ENCODE measurements at places on chromosomes 3 and 15.

DNA sequence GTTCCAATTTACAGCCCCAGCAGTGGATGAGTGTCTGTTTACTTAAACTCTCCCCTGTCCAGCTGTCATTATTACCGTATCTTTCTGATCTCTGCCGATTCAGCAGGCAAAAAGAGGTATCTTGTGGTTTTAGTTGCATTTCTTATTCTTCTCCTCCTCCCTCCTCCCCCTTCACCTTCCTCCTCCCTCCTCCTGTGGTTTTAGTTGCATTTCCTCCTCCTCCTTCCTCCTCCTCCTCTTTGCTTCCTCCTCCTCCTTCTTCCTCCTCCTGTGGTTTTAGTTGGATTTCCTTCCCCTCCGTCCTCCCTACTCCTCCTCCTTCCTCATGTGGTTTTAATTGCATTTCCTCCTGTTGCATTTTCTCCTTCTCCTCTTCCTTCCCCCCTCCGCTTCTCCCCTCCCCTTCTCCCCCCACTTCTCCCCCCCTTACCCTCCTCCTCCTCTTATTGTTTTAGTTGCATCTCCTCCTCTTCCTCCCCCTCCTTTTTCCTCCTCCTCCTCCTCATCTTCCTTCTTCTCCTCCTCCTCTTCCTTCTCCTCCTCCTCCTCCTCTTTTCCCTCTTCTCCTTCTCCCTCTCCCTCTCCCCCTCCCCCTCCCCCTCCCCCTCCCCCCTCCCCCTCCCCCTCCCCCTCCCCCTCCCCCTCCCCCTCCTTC lies 25.3 kb upstream of the VPS33B start:
- no peak for DNase-seq

GRCh38 chr3:62970648-62971047 lies 95.4 kb upstream of the CADPS start:
- no peak for DNase-seq

DNA sequence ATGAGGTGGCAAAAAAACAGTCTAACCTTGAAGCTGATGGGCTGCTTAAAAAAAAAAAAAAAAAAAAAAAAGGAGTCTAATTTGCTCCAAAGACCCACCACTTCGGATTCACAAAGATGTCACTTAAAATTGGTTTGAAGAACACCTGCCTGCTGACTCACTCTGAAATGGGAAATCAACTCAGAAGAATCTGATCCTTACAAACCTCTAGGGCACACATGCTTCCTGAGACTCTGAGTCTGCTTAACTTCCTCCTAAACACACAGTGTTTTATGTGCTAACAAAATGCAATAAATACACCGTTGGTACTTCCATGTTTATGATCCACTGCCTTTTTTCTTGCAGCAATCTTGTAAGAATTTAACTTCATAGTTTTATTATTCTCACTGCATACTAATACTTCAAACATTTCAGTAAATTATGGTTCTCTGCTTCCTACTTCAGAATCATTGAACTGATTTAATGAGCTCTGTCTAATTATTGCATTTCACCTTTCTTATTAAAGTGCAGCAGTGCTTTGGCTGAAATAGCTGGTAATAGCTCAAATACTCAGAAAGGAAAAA lies 73.0 kb upstream of the FRMD4B start:
- no peak for DNase-seq

DNA sequence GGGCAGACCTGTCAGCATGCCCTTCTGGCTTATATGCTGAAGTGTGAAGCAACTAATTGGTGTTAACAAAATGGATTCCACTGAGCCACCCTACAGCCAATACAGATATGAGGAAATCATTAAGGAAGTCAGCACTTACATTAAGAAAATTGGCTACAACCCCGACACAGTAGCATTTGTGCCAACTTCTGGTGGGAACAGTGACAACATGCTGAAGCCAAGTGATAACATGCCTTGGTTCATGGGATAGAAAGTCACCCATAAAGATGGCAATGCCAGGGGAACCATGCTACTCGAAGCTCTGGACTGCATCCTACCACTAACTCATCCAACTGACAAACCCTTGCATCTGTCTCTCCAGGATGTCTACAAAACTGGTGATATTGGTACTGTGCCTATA lies 9.4 kb downstream of the PIK3CB start:
- DNase-seq = no peak

DNA sequence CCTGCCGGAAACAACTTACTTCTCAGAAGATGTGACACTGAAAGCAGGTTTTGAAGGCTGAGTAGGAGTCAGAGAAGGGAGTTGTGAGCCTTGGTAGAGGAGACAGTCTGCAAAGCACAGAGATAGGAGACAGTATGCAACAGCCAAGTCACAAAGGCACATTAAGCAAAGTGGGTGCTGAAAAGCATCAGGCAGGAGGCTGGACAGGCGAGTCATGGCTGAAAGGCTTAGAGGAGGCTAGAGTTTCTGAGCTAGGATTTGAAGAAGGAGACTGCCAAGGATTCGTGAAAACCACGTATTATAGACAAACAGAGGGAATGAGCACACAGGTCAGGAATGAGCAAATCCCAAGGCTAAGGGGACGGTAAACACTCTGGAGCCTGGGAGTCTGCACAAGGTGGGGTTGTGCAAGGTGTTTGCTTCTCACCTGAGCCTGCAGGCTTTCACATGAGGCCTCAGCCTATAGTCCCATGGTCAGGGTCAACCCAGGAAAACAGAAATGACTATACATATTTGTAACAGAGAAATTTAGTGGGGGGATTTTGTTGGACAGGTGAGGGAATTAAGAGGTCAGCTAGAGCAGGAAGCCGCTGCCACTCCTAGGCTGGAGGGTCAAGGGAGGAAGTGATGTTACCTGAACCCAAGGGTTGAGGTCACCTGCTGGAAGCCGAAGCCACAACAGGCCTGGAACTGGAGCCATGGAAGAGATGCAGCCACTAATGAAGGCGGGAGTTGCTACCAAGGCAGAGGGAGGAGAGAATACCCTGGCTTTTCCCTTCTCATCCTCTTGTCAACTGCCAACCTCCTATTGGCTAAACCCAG lies 23.1 kb upstream of the TRIM71 start:
- DNase-seq = peak; percentile 68

GRCh38 chr15:38475361-38475760 lies 21.4 kb downstream of the FAM98B start:
- DNase-seq = no peak

GRCh38 chr15:43828061-43828657 lies 1.4 kb downstream of the WDR76 start:
- DNase-seq = no peak

GRCh38 chr3:197028728-197029510 lies 698 bp downstream of the MELTF start:
- peak; percentile 40 for DNase-seq

DNA sequence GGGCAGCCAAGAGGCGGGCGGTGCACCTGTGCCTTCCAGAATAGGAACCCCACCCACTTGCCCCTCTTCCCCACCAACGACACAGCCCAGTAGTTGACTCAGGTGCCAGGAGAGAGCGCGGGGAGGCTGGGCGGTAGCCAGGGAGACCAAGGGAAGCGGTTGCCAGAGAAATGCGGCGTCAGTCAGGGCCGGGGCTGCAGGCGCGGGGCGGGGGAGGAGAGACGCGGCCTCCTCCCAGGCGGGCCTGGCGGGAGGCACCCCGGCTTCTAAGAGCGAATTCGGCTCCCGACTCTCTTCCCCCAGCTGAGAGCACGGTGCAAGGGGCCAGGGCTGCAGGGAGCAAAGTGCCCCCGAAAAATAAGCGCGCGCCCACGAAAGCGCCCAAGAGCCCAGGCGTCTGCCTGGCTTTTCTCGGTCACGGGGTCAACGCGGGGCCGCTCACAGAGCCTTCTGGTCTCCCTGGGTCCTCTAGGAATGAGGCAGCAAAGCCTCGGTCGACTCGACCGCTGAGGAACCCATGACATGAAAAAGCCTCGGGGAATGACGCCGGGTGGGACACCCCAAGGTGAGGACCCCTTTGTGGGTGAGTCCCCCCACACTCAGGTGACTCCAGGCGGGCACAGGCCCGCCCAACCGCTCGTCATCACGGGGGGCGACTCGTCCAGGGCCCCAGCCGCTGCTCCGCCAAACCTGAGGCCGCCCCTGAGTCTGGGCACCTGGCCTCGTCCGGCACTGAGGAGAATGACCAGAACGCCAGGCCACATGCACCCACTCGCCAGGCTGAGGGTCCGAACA lies 716 bp downstream of the CPEB1 start:
- peak; percentile 47 for DNase-seq

GRCh38 chr15:101562428-101563059 lies 73.0 kb upstream of the PCSK6 start:
- no peak for DNase-seq

DNA sequence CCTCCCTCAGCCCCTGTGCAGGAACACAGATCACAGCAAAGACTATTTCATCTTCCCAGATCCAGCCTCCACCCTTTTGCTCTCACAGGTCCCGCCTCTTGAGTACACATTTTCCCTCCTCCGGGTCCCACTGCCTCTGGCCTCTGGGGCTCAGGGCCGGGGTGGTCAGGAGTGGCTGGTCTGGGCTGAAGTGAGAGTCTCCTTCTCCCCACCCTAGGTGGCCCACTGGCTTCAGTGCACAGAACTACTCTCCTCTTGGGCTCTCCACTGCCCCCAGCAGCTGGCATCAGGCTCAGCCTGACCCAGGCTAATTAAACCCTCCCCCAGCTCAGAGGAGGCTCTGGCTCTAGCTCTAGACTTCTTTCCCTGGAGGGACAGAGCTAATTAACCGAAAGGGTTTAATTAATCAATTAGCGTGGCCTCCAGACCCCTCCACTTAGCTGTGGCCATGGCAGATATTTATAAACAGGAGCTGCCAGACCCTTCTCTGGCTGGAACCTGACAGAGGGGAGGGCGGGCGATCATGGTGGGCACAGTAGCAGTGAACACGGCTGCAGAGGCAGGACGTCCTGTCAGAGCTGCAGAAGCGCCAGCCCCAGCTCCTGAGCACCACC lies 15.1 kb downstream of the DUSP7 start:
- DNase-seq = peak; percentile 51

GRCh38 chr3:144263706-144264105 lies 292.1 kb downstream of the DIPK2A start:
- DNase-seq = no peak

GRCh38 chr3:194125442-194125841 lies 10.5 kb upstream of the HES1 start:
- DNase-seq = no peak

DNA sequence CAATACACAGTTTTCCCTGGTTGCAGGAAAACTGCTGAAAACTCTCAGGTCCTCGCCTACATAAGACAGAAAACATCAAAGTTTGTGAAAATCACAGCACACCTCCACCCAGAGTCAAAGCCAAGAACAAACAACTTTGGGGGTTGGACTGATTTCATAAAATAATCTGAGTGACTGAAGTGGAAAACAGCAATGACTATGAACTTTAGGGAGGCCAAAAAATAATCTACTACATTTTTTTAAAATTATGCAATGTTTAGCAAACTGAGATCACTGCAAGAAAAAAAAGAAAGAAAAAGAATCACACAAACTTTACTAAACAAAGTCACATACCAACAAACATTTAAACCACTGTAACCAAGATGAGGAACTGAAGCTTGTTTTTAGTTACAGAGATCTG lies 15.9 kb upstream of the FOXP1 start:
- DNase-seq = no peak

DNA sequence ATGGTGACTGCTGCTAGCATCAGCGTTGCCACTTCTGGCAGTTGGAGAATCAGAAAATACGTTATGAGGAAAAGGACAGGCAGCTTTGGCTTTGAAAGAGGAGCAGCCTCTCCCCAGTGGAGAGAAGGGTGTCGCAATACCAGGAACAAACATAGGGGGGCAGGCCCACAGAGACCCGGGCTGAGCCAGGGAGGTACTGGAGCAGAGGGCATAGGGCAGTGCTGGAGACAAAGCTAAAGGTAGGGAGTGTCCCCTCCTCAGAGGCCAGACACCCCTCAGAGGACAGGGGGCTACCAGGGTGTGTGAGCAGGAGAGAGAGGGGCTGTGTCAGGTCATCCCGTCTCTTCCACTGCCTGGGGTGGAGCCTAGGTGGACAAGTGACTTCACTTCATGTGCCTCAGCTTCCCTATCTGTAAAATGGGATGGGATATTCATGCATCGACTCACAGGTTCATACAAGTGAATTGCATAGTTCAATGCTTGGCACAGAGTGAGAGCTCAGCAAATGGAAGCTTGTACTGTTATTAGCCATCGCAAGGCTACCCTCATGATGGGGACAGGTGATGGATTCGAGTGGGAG lies 49.7 kb upstream of the LIMD1 start:
- no peak for DNase-seq

- DNase-seq = no peak
These were observed 129.2 kb downstream of the NEK10 start for GRCh38 chr3:27239951-27240350.

- DNase-seq = no peak
These were observed 314 bp upstream of the TMED3 start for GRCh38 chr15:79310612-79310984.

DNA sequence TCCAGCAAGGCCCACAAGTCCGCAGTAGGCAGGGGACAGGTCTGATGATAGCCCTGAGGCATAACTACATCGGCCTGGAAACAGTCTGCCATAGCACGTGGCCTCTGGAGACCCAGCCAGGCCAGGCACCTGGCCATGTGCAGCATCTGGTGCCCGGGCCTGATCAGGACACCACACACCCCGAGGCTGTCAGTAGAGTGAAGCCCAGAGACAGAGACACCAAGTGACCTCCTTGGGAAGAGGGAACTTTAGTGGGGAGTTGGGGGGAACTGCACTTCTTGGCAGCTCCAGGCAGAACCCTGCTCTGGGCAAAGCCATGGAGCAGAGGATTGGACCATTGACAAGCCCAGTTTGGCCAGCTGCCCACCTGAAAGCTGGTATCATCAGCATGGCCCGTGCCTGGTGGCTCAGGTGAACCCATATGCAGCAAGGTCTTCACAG lies 1.2 kb downstream of the SHISA5 start:
- peak; percentile 39 for DNase-seq
